ENCODE measurements at places on chromosomes 12 and 14.
A peak's percentile ranks its signal among the peaks of the same experiment; 100 is the strongest.

GRCh38 chr12:3200032-3200617 lies 122.9 kb downstream of the TSPAN9 start:
- peak; percentile 56 for DNase-seq

GRCh38 chr14:102882226-102882906 lies 40.1 kb upstream of the AMN start:
- DNase-seq: no peak

- DNase-seq: no peak
Measured at GRCh38 chr14:103646189-103646588, 17.2 kb downstream of the KLC1 start.

DNA sequence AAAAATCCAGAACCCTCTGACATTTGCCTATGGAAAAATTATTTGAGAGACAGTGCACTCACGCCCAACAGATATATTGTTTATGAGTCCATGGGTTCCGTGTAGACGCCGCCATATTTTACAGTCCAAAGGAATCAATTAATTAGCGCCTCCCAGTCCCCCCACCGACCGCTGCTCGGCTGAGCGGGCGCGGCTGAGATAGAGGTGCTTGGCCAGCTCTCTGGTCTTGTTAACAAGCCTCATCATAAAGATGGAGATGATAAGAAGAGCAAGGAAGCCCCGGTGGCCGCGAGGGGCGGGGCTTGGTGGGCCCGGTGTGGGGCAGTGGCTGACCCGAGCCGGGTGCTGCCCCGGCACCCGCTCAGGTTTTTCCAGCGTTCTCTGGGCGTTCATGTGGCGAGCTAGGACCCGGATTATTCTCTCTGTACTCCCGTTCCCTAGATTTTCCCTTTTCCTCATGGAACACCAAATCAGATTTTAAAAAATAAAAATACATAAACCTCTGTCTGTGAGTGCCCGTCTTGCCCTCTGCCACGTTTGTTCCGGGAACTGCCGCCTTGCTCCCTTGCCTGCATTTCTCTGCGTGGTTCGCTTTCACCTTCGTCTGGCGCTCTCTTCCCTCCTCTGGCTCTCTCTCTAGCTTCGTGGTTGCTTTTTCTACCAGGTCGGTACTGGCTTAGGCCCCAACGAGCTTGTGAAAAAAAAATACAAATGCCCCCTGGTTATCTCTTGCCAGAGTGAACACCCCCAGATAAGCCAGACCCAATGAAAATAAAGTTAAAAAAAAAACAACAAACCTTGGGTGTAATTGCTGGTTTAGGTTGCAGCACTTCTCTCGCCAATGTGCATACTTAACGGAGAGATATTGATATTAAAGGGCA lies 9.0 kb downstream of the HOXC12 start:
- DNase-seq: peak; percentile 49

- no peak for DNase-seq
Measured at GRCh38 chr12:29782871-29783772, 620 bp downstream of the TMTC1 start.

Data from ELR (cell line).